ENCODE measurements at places on chromosomes 2 and 18.

GRCh38 chr18:48891721-48892120 lies 59.0 kb downstream of the SMAD7 start:
- no peak overlapping the region for H3K4me3 ChIP-seq
- no peaks in the 10 kb centered on the region for H3K27me3 ChIP-seq
- H3K4me1 ChIP-seq, result peaks cover 4% of the 10 kb centered on the region
- no peaks in the 10 kb centered on the region for H3K36me3 ChIP-seq
- DNase-seq, result no peak
- H3K27ac ChIP-seq, result no peak overlapping the region

GRCh38 chr2:166614029-166614428 lies 120.0 kb upstream of the SCN7A start:
- H3K36me3 ChIP-seq, result no peaks in the 10 kb centered on the region
- H3K4me1 ChIP-seq, result no peaks in the 10 kb centered on the region
- no peak for DNase-seq
- H3K27me3 ChIP-seq, result peaks cover 7% of the 10 kb centered on the region

GRCh38 chr2:182522405-182522896 lies 95.6 kb upstream of the PDE1A start:
- no peak overlapping the region for H3K4me3 ChIP-seq
- no peaks in the 10 kb centered on the region for H3K4me1 ChIP-seq
- H3K27ac ChIP-seq, result no peak overlapping the region
- peaks cover 3% of the 10 kb centered on the region for H3K27me3 ChIP-seq
- no peak for DNase-seq

- DNase-seq, result no peak
- peak overlapping the region; percentile 90 for H3K27ac ChIP-seq
- peak overlapping the region; percentile 92 for H3K4me3 ChIP-seq
- peaks cover 19% of the 10 kb centered on the region for H3K27me3 ChIP-seq
- H3K36me3 ChIP-seq, result peaks cover 29% of the 10 kb centered on the region
These were observed 610 bp downstream of the SPC25 start for GRCh38 chr2:168889635-168890005.

DNA sequence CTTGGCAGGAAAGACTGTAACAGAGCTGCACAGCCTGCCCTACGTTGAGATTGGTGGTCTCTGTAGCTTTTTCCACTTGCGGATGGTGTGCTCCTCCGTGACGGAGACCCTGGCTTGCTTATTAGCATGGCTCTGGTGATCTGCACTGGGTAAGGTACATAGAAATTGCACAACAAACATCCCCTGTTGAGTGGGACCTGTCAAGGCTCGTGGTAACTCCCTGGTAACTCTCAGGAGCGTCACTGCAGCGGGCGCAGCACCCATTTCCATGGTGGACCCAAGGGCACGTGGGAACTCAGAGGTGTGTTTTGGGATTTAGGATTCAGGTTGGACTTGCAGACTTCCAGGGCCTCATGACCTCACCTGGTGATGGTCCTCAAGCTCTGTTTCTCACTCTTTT lies 1.1 kb downstream of the TRAF3IP1 start:
- H3K36me3 ChIP-seq, result no peaks in the 10 kb centered on the region
- no peak overlapping the region for H3K27ac ChIP-seq
- H3K4me1 ChIP-seq, result peaks cover 18% of the 10 kb centered on the region
- DNase-seq, result no peak

GRCh38 chr2:185187421-185187820 lies 551.2 kb upstream of the FSIP2 start:
- DNase-seq, result no peak
- no peaks in the 10 kb centered on the region for H3K4me1 ChIP-seq
- no peak overlapping the region for H3K27ac ChIP-seq
- H3K4me3 ChIP-seq, result no peak overlapping the region
- no peaks in the 10 kb centered on the region for H3K36me3 ChIP-seq

DNA sequence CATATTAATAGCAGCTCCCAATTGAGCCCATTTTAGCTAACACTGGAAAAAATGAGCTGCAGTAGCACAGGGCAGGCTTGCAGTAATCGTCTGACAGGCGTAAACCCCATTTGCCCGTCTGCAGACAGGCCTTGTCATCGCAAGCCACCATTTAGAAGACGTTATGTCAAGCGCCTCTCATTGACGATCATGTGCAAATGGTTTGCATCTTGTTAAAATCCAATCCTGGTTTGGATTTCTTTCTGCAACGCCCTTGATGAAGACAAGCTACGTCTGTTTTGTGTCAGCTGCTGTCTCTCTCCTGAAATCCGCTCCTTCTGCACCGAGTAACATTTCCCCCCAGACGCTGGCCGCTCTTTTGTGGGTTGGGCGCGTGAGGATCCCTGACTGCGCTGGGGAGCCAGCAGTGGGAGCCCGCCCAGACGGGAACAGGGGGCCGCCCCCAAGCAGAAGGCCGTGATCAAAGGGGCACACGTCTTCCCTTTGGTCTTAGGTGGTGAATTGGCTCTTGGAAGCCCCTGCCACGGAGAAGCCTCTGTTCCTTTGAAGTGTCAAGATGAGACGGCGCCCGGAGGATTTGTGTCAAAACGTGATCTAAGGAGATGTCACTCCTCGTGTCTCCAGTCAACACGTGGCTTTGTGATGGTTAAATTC lies 84.2 kb upstream of the GPC1 start:
- no peak for DNase-seq
- no peak overlapping the region for H3K27ac ChIP-seq
- H3K27me3 ChIP-seq, result peaks cover 4% of the 10 kb centered on the region
- no peaks in the 10 kb centered on the region for H3K4me1 ChIP-seq
- no peak overlapping the region for H3K4me3 ChIP-seq
- no peaks in the 10 kb centered on the region for H3K36me3 ChIP-seq

DNA sequence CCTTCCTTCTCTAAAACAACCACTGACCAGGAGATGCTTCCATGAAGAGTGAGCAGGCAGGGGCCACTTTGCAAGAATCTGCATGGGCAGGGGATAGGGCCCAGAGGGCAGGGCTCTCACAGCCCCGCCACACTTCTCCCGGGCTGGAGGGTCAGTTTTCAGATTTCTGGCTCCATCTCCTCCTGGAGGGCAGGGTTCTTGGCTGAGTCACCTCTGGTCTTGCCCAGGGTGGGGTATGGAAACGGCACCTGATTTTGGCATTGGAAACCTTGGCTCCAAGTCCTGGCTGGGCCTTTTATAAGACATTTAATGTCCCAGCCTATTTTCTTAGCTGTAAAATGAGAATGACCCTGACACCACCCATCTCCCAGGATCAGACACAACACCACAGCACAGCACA lies 27.6 kb upstream of the ASPRV1 start:
- H3K27me3 ChIP-seq, result no peaks in the 10 kb centered on the region
- no peak overlapping the region for H3K27ac ChIP-seq

DNA sequence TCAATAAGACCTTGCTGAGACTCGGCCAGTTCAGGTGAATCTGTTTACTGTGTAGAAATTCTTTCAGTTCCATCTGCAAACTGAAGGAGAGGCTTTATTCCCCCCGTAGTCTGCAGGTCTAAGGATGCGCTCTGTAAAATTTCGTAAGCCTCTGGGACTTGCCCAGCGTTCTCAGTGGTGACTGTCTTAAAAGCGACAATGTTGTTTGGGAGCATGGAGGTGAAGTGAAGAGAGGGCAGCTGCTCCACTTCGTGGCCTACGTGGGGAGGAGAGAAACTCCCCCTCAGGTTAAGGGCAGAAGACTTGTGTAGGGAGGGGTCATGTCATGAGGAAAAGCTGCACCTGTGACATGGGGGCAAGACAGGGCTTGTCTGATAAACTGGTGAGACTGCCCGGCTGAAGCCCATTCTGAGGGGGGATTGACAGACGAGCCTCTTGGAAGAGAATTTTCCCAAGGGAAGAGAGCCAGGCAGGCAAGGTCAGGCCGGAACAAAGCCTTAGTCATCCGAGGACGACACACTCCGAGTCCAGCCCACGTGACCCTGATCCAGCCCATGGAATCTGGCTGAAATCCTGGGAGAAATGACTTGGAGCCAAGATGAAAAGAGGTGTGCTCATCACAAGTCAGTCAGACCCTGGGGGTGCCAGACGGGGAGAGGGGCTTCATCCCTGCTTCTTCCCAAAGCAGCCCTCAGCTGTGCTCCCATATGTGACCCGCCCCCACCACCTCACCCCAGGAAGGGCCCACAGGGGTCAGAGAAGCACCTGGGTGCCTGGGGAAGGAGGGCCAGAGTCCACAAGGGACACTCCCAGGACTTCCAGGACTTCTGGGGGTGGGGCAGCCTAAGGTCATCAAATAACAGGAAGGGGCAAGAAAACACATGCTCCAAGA lies 88.5 kb upstream of the SH3BP4 start:
- H3K27me3 ChIP-seq, result no peaks in the 10 kb centered on the region
- no peak for DNase-seq
- no peak overlapping the region for H3K27ac ChIP-seq
- H3K36me3 ChIP-seq, result no peaks in the 10 kb centered on the region

DNA sequence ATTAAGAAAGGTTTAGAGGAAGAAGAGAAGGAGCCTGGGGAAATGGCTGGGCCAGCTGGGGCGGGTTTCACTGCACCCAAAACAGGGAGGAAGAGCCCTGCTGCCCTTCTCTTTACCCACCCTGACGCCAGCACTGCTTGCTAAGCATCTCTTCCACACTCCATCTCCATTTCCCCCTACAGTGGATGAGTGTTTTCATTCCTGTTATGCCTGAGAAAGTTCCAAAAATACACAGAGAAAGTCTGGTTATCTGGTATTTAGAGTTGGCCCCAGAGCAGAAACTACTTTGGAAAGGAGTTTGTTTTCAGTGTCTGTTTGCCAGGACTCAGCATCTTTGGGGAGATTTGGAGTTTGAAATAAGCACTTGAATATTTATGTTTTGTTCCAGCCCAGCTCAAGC lies 451.0 kb downstream of the SLC4A3 start:
- no peak overlapping the region for H3K4me3 ChIP-seq
- no peak for DNase-seq
- no peaks in the 10 kb centered on the region for H3K36me3 ChIP-seq

DNA sequence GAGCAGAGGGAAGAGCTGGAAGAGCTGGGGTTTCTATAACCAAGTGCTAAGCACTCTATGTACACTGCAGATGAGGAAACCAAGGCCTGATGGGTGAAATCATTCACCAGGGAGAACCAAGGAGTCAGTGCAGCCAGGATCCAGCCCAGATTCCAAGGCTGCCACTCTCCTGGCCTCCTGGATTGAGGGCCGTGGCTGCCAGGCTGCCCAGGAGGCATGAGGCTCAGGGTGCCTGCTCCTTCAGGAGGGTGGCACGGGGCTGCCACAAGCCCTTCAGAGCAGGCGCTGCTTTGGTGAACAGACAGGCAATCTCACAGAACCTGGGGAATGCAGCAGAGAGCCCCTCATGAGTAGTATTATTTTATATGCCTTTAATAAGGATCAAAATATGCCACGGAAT lies 293.7 kb upstream of the HDAC4 start:
- no peak overlapping the region for H3K4me3 ChIP-seq
- H3K4me1 ChIP-seq, result no peaks in the 10 kb centered on the region
- no peak for DNase-seq
- H3K27me3 ChIP-seq, result no peaks in the 10 kb centered on the region

GRCh38 chr2:6103949-6104348 lies 411.8 kb downstream of the SOX11 start:
- no peaks in the 10 kb centered on the region for H3K27me3 ChIP-seq
- H3K36me3 ChIP-seq, result no peaks in the 10 kb centered on the region
- H3K4me3 ChIP-seq, result no peak overlapping the region
- no peaks in the 10 kb centered on the region for H3K4me1 ChIP-seq
- no peak overlapping the region for H3K27ac ChIP-seq
- no peak for DNase-seq

DNA sequence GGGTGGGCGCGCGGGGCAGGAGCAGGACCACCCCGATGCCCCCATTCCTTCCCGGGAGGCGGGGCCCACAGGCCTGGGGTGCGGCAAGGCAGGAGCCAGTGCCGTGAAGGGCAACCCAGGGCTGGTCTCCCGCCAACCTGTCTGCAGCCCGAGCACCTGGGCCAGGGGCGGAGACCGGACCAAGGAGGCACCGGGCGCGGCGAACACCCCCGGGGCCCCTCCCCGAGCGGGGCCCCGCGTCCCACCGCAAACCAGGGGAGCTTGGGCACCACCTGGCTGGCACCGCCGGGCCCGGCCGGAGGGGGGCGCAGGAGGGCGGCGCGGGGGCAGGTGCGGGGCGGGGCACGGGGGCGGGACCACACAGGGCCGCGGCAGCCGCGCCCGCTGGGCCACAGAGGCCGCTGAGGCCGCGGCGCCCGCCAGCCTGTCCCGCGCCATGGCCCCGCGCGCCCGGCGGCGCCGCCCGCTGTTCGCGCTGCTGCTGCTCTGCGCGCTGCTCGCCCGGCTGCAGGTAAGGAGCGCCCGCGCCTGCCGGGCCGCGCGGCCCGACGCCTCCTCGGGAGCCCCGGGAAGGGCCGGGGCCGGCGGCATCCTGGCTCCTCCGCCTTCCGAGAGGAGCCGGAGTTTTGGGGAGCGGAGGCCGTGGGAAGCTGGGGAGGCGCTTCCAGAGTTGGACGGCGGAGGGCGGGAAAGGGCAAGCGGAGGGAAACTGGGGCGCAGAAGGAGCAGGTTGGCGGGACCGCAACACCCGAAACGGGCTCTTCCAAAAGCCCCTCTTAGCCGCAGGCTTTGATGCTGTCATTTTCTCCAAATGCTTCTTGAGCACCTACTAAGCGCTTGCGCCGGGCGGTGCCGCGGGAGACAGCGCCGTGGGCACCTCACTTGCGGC lies at the start of gene TNFRSF11A:
Gene TNFRSF11A, plus strand, starts transcription at position 394 of the 889 bp plus-strand sequence. Its CDS starts 43 bp downstream, at position 437.
- peaks cover 57% of the 10 kb centered on the region for H3K27me3 ChIP-seq
- peaks cover 4% of the 10 kb centered on the region for H3K36me3 ChIP-seq
- H3K4me1 ChIP-seq, result peaks cover 49% of the 10 kb centered on the region
- DNase-seq, result peak; percentile 72

- H3K27me3 ChIP-seq, result peaks cover 38% of the 10 kb centered on the region
- DNase-seq, result no peak
- H3K4me1 ChIP-seq, result peaks cover 23% of the 10 kb centered on the region
- H3K4me3 ChIP-seq, result no peak overlapping the region
- H3K36me3 ChIP-seq, result no peaks in the 10 kb centered on the region
- no peak overlapping the region for H3K27ac ChIP-seq
These were observed 96.0 kb downstream of the TNS1 start for GRCh38 chr2:217906798-217907197.

- H3K4me3 ChIP-seq, result no peak overlapping the region
- H3K4me1 ChIP-seq, result peaks cover 13% of the 10 kb centered on the region
- H3K36me3 ChIP-seq, result peaks cover 3% of the 10 kb centered on the region
- H3K27ac ChIP-seq, result peak overlapping the region; percentile 25
- peaks cover 18% of the 10 kb centered on the region for H3K27me3 ChIP-seq
- no peak for DNase-seq
These were observed 73.8 kb upstream of the B3GNT7 start for GRCh38 chr2:231321556-231322334.

GRCh38 chr18:22813648-22814328 lies 119.3 kb upstream of the RBBP8 start:
- peaks cover 2% of the 10 kb centered on the region for H3K4me1 ChIP-seq
- H3K4me3 ChIP-seq, result no peak overlapping the region
- no peaks in the 10 kb centered on the region for H3K36me3 ChIP-seq
- H3K27me3 ChIP-seq, result peaks cover 51% of the 10 kb centered on the region

Measured in activated CD8-positive, alpha-beta memory T cell treated with anti-CD3 and anti-CD28 coated beads, Interleukin-2, amount 10 ng/mL, durations not matched to agents 7 days and 5 days (primary cell).